ENCODE measurements at places on chromosomes 4 and X.

DNA sequence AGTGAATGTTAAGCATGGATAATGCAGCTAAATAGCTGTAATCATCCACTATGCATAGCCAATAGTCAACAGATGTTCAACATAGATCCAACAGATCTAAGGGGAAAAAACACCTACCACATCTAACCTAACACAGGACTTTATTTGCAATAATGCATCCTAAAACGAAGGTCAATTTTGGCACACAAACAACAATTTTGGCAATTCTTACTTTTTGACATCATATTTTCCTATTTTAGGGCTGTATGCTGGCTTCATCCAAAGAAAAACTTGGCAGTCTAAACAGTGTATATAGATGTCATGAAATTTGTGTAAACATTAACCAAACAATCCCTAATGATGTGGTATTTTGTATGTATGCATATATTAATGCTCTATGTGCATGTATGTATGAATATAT, 33.2 kb downstream of the UNC5C start:
- no peak for DNase-seq

DNA sequence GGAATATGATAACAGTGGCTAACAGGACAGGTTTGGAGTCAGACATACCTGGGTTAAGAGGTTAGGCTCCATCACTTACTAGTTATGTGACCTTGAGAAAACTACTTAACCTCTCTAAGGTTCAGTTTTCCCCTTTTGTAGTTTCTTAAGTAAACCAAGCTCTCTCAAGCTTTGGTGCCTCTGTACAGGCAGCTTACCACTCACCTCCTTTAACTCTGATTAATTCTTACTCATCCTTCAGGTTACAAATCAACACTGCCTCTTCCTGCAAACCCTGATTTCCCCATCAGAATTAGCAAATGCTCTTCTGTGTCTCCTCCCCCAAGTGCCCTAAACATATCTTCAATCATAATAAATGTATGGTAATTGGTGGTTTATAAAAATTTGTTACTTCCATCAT, 3.5 kb upstream of the SERTM2 start:
- no peak for DNase-seq

DNA sequence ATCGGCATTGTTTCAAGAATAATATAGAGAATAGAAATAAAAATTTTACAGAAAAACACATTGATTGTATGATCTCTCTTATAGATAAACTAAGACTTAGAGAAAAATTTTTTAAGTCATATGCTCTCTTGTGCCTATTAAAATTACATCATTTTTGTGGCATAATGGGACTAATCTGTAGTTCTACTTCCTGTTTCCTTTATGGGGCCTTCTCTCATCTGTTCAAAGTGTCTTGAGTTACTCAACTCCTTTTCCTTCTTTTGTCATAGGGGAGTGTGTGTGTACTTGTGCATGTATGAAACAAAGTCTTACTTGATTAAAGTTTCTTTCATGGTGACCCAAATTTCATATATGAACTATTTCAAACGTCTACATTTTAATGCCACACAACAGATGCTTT, 1448.9 kb upstream of the TENM3 start:
- DNase-seq = no peak

GRCh38 chrX:71615954-71616353, 2.4 kb downstream of the CXCR3 start:
- DNase-seq = no peak

GRCh38 chr4:153485359-153485758, 19.2 kb downstream of the TMEM131L start:
- DNase-seq = no peak

DNA sequence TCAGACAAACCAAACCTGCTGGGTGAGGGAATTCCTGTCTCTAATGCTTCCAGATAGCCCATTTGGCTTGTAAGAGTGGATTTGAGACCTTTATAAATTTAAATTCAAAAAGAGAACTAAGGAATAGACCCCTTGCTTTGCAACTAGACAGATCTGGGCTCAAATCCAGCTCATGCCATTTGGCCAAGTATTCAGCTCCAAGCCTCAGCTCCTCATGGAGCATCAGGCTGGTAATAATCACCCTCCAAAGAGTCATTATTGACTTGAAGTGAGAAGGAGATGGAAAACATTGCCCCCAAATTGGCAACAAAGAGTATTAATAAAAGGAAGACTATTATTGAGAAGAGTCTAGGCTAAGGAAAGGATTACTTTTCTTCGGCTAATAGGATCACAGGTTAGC, 134.7 kb downstream of the PDE5A start:
- DNase-seq = no peak

DNA sequence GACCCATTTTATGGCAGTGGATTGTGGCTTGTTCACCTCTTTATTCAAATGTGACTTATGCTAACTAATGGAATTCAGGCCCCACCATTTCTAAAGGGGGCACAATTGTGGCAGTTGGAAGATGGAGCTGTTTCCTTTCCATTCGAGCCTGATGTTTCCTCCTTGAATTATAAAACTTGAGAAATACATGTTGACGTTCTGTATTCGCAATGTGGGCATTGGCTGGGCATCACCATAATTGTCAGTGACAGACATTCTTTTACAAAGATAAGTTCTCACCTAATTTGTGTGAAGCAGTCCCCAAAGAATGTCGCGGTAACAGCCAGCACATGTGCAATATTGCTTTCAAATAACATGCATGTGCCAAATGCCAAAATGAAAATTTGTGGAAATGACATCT, 1070.2 kb upstream of the TENM3 start:
- DNase-seq = no peak

DNA sequence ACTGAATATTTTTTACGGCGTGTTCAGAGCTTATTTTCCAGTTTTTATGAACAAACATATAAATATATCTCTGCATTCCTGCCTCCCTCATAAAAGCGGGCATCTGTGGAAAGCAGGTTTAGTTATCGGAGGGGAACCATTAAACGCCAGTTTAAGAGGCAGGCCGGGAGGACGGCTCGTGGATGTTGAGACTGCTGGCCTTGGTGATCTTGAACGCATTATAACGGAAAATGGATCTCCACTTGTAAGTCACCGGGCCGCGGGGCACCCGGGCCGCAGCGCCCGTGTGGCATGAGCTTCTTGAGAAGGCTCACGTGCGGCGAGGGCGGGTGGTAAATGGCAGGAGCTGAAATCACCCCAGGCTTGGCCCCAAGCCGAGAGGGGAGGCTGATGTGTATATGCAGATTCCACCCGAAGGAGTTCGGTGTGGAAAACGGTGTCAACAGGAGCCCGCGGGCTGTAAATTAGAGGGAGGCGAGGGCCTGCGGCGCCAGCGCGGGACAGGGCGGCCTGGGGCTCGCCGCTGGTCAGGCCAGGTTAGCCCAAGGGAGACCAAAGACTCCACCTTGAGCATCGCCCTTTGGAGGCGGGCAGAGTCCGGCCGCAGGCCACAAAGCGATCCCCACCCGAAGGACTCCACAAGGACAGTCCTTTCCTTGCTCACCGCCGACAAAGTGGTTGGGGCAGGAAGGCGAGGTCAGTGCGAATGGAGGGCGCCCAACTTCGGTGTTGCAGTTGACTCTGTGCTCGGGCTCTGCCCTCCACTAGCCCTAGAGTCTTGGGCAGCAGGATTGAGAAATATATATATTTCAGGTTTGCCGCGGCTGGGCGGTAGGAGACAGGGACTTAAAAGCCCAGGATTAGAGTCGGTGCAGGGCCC, 1.3 kb upstream of the HAND2 start:
- DNase-seq = no peak

DNA sequence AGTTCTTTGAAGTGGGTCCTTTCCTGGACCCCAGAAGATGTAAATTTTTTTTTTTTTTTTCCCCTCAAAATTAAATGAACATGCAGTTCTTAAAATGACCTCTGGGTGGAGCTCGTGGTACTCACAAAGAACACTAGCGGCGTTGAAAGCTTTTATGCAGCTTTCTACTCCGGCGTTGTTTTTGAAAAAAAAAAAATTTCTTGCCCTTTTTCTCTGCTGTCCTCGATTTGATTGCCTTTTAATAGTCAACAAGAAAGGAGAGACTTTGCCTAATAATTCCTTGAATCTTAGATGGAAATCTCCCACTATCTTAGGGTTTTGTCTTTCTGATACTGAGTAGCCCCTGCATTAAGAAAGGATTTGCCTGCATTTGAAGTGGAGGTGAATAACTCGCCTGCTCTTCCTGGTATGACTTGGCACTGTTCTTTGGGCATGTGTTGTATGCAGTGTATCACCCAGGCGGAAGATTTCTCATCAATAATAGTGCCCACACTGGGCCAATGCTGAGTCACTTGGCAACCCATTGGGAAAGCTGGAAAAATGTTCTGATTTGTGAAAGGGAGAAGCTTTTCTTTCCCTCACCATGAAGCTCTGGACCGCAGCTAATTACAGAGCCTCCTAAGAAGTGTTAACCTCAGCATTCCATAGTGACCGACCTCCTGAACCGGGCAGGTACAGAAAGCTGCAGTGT, 104.0 kb downstream of the PHEX start:
- DNase-seq = peak; percentile 15

DNA sequence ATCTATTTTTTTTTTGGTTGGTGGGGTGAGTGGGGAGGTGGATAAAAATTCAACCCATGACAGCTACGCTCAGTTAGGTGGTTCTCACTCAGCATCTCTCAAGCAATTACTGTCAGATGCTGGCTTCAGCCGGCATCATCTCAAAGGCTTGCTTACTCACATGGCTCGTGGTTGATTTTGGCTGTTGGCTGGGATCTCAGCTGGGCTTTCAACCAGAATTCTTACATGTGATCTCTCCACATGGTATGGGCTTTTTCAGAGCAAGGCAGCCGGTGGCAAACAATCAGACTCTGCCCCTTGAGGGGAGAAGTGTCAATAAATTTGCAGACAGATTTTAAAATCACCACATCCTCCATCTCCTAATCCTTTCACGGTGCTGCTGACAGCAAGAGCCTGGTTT, 47.2 kb downstream of the SLC34A2 start:
- peak; percentile 6 for DNase-seq

DNA sequence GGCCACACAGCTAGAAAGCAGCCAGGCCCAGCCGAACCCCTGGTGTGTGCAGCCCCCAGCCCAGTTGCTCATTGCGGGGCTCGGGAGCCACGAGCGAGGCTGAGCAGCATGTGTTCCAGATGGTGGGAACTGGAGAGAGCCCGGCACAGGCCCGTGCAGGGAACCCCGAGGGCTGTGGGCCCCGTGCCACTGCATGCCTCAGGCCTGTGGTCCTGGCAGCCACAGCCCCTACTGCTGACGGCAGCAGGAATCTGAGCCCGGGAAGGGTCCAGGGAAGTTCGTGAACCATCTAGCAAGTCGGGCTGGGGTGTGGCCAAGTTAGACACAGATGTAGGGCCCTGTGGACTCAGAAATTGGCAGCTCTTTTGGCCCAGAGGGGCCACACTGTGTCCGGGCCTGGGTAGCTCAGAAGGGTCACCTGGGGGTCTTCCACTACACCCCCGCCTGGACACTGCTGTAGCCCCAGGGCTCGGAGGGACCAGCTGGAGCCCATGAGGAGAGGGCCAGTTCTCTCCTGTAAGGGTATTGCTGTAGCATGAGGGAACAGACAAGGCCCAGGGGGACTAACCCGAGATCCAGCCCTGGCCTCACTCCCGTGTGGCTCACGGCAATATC, 12.1 kb downstream of the HTRA3 start:
- no peak for DNase-seq

- no peak for DNase-seq
Observed at GRCh38 chr4:40322811-40323210, 12.3 kb upstream of the CHRNA9 start.

GRCh38 chr4:8910100-8910821, 38.6 kb upstream of the HMX1 start:
- DNase-seq = no peak

GRCh38 chrX:46376246-46376885, 168.9 kb downstream of the ZNF674 start:
- DNase-seq = peak; percentile 20

DNA sequence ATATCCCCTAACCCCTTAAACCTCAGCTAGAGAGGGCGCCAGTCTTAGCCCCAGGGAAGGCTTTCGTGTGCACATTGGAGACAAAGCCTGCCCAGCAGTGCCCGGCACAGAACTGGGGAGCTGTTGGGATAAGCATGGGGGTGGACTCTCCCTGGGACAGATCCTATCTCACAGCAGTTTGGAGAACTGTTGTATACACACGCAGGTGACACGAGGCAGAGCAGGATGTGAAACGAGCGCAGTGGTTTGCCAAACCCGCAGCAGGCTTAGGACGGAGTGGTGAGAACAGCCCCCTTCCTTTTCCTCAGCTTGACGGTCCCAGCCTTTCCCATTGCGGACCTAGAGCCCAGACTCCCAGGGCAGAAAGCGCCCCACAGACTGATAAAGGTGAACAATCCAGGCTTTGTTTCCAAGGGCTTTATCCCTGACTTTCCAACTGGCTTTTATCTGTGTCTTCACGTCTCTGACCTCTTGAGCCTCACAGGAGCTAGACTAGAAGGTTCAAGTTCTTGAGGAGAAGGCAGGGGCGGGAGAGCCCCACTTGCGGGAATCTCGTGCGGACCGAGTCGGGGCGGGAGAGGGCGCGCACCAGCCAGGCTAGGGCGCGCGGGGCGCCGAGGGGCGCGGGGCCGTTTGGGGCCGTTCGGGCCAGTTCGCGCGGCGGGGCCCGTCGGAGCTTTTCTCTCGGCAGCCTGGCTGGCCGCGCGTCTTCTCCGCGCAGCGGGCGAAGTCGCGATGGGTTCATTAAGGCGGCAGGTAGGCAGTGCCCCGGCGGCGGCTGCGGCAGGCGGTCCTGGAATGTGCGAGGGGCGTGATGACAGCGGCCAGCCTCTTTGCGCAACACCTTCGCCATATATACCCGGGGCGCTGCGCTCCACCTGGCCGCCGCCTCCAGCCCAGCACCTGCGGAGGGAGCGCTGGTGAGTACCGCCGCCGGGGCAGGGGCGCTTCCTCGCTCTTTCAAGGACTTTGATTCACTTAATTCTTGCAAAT, at the start of gene SLC34A2:
SLC34A2 (plus strand) TSS at position 881 of the 993 bp plus-strand sequence. CDS start 6,650 bp downstream, outside the sequence.
- DNase-seq = no peak

DNA sequence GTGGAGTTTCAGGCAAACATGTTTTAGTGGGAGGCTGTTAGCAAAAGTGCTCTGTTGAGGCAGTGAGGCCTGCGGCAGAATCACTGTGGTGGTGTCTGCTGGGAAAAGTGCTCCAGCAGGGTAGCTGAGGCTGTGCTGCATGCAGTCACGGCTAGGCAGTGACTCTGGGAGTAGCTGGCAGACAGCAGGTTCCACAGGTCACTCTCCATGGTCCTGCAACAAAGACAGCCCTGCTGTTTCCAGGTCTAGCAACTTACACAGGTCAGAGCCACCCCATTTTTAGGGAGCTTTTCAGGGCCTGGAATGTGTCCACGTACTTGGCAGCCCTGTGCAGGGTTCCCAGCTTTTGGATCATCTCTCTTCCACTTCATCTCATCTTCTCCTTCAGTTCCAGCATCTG, 184.3 kb downstream of the NAA11 start:
- DNase-seq = no peak

- no peak for DNase-seq
Observed at GRCh38 chrX:47446971-47447370, 36.1 kb downstream of the ZNF41 start.

DNA sequence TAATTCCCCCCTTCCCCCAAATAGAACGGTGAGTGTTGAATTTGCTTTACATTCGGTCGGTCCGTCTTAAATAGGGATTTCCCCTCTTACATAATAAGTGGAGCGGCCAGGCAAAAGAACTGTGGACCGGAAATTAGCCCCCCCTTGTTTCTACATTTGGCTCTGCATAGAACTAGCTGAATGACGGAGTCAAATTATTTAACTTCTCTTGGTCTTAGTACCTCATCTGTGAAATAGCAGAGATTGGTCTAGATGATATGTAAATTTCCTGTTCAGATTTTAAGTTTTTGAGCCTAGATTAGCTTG, 1.3 kb downstream of the SPATA18 start:
- no peak for DNase-seq

- DNase-seq = no peak
Observed at GRCh38 chr4:5921101-5921980, 28.5 kb upstream of the CRMP1 start.
